ENCODE measurements at places on chromosomes 13 and 19.

GRCh38 chr13:45370922-45371406 lies 30.0 kb upstream of the TPT1 start:
- peak; percentile 90 for DNase-seq

DNA sequence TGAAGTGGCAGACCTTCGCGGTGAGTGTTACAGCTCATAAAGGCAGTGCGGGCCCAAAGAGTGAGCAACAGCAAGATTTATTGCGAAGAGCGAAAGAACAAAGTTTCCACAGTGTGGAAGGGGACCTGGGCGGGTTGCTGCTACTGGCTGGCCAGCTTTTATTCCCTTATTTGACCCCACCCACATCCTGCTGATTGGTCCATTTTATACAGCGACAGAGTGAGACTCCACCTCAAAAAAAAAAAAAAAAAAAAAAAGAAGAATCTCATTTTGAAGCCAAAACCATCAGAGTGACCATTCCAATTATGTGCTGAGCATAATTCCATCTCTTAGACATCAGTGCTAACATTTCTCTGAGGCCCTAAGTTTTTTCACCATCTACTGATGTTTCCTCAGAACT lies 1.9 kb upstream of the ZNF552 start:
- no peak for DNase-seq

- no peak for DNase-seq
Observed at GRCh38 chr19:36665832-36666231, 805 bp downstream of the ZNF461 start.

GRCh38 chr13:105050686-105051085 lies 1484.8 kb downstream of the EFNB2 start:
- no peak for DNase-seq

DNA sequence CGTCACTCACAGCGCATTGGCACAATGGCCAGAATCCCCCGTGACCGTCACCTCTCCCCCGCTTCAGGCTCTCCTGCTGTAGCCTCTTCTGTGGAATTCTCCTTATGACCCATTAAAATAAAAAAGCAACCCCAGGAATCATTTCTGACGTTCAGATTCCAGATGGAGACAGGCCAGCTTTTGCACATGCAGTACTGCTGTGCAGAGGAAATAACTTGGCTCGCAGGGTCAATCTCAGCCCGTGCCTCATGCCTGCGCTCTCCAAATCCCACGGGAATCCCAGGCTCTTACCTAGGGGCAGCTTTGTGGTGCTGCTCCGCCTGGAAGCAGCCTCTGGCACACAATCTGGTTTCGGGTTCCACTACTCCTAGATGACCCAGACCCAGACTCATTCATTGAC lies 32.7 kb upstream of the SOX1 start:
- no peak for DNase-seq

DNA sequence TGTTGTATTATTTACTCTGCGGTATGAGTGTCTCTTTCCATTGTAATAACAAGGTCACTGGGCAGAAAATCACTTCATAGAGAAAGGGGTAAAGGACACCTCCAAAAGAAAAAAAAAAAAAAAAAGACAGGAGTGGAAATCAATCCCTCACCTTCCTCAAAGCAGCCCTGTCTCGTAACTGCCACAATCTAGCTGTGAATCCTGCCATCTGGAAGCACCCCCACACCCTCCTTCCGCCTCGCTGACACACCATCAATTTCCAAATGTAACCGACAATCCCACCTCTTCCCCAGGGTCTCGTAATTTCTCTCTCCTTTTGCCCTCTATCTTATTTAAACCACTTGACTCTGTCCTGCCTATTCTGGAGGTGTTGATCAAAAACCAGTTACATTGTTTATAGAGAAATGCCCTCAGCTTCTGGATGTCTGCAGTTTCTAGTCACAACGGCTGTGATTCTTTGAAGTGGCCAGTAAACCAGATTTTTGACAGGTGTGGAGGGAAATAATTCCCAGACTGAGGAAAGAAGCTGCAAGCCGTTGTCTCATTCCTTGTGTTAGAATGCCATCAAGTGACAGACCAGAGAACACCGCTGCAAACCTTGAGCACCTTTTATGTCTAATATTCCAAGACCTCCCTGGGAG lies 9.1 kb upstream of the POP4 start:
- DNase-seq = no peak

DNA sequence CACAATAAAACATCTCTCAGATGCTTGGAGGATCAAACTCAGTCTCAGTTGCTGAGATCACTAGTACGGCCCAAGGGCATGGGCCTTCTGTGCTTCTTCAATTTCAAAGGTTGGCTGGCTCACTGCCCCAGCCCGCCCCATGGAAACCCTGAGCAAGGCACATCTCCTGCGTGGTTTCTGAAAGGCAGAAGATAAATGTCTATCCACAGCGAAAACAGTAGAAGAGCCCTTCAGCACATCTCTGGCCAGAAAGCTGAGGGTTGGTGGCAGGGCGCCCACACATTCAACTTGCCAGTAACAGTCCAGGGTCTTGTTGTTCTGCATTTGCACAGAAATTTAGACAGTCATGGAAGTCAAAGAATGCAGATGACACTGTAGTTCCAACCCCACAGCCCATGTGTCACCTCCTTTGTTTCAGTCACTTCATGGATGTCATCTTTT lies 24.0 kb upstream of the KATNAL1 start:
- no peak for DNase-seq

GRCh38 chr19:41940731-41941409 lies 12.6 kb upstream of the ERFL start:
- no peak for DNase-seq

DNA sequence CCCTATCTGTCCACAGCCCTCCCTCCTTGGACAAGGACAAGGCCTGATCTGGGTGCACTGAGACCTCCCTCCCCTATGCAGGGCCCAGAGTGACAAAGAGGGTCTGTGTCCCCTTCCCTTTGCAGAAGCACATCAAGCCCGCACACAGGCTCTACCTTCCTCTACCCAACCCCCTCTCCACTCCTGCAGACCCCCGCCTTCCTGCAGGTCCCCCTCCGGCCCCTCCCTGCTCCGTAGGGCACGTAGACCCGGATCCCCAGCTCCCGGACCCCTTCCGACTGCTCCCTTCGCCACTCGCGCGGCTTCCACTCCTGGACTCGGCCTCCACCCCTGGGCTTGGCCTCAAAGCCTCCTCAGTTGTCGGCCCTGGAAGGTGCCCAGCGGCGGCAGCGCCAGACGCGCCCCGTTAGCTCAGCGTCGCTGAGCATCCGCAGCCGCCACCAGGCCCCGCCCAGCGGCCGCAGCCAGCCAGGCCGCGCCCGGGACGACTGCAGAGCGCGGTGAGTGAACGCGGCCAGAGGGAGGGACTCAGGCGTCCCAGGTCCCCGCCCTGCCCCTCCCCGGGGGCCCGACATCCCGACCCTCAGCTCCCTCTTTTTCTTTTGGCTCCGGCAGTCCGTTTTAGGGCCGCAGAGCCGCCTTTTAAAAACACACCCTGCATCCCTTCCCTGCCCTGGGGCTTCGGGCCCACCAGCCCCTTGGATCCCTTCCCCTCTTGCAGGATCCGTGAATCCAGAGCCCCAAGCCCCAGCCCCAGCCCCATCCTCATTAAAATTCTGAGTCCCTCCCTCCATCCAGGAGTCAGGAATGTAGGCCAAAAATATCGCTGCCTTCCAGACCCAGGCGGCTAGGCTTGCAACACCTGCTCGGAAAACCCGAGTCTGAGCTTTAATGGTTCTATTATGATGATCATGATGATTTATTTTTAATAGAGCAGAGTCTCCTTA lies 1.5 kb upstream of the MYADM start:
- peak; percentile 81 for DNase-seq

DNA sequence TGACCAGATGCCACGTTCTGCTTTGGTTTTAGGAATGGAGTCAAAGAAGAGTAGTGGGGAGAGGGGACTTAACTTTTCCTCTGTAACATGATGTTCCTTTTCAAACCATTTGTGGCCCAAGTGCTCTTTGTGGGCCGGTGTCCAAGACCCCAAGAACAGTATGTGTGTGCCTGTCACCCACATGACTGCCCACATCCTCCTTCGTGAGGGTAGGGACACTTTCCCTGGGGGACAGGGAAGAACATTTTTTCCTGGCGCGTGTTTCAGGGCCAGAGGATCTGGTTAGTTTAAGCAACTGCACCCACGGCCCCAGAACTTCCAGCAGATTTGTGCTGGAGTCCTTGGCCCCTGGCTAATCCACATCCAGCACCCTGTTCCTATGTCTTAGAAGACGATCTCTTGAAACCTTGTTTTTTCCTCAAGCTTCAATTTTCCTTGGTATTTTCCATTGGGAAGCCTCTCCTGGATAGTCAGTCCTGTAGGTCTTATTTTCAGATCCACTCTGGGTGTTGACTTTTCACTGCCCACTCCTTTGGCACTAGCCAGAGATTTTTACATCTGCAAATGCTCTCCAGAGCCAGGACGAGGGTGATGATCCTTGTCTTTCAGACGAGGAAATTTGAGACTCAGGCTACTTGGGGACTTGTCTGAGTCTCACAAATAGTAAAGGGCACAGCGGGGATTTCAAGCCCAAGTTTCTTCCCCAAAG lies 10.8 kb upstream of the CCDC97 start:
- no peak for DNase-seq

DNA sequence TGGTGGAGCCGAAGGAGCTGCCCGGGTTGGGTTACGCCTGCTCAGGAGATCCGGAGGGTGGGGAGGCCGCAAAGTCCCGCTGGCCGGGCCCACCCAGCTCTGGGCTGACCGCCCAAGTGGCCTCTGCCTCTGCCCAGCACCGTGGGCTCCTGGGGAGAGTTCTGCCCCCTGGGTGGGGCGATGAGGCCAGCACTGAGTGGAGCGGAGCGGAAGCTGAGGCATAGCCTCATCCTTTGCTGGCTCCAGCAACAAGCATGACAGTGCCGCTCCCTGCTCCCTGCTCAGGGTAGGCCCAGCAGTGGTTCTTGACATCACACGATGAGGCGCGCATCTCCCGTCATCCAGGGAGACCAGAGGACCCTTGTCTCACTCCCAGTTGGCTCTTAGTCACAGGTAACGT lies 22.5 kb downstream of the CCDC8 start:
- DNase-seq = no peak

- DNase-seq = no peak
Observed at GRCh38 chr13:92967923-92968322, 258.7 kb upstream of the GPC6 start.

DNA sequence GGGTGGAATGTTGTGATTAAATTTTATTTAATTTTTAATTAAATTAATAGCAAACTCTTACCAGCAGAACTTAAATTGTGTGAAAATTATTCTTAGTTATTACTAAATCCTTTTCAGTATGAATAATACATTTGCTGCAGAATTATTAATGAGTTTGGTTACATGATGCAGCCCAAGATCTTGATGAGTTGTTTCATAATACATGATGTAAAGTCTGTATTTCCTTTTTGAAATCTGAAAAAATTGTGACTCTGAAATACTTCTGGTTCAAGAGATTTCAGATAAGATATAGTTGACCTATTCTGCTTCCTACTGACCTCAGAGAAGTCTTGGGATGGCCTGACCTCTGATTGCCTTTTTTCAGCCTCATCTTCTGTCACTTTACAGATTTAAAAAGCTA lies 11.1 kb downstream of the SAE1 start:
- DNase-seq = no peak

DNA sequence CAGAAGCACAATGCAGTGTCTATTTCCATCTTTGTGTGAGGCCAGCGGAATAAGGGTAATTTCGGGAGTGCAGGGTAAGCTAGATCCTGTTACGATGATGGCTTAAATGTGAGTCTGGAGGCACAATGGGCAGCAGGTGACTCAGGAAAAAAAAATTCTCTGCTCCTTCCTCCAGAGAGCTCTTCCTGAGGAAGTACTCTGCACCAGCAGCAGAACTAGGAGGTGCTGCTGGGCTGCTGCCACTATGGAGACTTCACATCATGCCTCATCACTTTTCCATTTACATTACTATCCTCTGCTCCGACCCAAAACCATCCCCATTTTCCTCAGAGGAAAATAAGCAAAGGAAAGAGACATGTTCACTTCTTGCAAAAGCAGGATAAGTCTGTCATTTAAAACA lies 282.0 kb downstream of the DNAJC15 start:
- no peak for DNase-seq

GRCh38 chr19:10238172-10238783 lies 7.1 kb upstream of the S1PR2 start:
- no peak for DNase-seq

DNA sequence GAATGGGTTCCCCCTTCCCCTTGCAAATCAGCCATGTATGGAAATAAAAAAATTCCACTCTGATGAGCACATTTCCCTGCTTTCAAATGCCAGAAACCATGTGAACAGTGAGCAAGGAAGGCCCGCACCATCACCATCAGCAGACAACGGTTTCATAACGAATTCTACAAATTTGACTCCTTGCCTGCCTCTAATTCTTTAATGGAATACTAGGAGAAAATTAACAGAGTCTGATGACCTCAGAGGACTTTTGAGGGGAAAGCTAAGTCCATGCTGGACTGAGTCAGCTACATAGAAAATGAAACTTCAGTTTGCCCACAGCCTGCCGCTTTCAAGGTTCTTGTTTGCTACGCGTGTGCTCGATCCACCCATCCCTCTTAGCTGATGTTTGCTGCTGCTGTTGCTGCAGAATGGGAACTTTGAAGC lies 46.7 kb upstream of the KL start:
- no peak for DNase-seq

- no peak for DNase-seq
Observed at GRCh38 chr13:60242043-60242595, 78.4 kb upstream of the DIAPH3 start.

DNA sequence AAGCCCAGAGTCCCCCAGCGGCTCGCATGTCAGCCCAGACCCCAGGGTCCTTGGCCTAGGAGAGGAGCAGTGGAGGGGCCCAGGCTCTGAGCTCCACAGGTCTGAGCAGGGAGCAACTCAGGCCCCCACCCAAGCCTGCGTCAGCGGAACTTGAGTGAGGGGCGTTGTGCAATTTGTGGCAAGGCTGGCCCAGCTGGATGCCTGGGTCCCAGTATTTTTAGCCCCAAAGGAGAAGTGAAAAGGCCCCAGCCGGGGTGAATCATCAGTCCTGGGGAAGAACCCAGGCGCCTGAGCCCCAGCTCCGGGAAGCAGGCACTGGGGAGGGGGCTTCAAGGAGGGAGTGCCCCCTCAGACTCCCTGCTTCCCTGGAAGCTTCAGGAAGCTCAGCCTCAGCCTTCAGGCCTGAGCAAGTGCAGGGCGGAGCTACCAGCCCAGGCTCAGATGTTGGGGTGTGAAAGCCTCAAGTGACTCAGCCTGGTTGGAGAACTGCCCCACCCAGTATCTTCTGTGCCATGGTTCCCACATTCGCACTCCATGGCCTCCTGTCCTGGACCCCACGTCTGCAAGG lies 7.2 kb downstream of the MED29 start:
- no peak for DNase-seq

- peak; percentile 28 for DNase-seq
Observed at GRCh38 chr13:21014502-21015170, 46.8 kb downstream of the LATS2 start.

- DNase-seq = no peak
Observed at GRCh38 chr19:55354698-55355212, at the start of gene COX6B2. Gene COX6B2, minus strand, starts transcription at chr19:55354719. Its CDS starts 198 bp downstream, at chr19:55354521.

DNA sequence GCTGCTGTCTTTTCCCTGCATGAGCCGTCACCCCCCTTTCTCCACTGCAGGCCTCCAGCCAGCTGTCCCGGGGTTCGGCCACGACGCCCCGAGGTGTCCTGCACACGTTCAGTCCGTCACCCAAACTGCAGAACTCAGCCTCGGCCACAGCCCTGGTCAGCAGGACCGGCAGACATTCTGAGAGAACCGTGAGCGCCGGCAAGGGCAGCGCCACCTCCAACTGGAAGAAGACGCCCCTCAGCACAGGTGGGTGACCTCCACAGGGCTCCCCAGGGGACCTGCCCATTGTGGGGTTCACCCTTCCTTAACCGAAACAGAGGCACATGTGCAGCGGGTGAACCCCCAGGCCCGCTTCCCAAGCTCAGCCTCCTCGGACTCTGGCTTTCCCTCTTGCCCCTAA lies 13.1 kb downstream of the TSSK6 start:
- no peak for DNase-seq

- no peak for DNase-seq
Observed at GRCh38 chr13:48192411-48192935, 40.5 kb upstream of the ITM2B start.

Data from islet precursor cell (in vitro differentiated cells).